ENCODE measurements at places on chromosomes 1 and 21.

- no peak for DNase-seq
Measured at GRCh38 chr21:16177532-16177931, 447.8 kb downstream of the USP25 start.

DNA sequence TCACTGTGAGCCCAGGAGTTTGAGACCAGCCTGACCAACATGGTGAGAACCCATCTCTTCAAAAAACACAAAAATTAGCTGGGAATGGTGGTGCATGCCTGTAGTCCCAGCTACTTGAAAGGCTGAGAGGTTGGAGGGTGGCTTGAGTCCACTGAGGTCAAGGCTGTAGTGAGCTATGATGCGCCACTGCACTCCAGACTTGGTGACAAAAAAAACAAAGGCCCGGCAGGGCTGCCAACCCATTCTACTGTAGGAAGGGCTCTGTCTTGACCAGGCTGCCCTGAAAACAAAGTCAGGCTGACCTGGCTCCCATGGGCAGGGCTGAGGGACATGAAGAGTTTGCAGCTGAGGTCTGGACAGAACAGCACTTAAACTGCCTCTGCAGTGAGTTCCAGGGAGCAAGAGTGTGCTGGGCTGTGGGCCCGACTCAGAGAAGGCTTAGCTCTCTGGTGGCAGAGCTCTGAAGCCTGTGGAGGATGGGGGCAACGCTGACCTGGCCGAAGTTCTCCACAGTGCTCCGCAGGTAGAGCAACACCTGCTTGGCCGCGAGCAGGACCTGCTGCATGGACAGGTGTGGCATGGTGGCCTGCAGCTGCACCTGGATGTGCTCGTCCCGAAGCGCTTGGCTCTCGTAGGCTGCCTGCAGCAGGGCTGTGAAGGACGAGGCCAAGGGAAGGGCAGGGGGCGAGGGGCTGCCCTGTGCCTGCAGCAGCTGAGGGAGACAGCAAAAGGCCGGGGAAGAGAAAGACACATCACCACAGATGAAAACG is 42.4 kb downstream of the URB1 start:
- DNase-seq = no peak

GRCh38 chr21:44765231-44766013 is 36.2 kb downstream of the UBE2G2 start:
- no peak for DNase-seq

- DNase-seq = no peak
Measured at GRCh38 chr21:29718081-29718815, 221.5 kb downstream of the GRIK1 start.

GRCh38 chr1:244221991-244222390 is 170.9 kb downstream of the ZBTB18 start:
- no peak for DNase-seq

DNA sequence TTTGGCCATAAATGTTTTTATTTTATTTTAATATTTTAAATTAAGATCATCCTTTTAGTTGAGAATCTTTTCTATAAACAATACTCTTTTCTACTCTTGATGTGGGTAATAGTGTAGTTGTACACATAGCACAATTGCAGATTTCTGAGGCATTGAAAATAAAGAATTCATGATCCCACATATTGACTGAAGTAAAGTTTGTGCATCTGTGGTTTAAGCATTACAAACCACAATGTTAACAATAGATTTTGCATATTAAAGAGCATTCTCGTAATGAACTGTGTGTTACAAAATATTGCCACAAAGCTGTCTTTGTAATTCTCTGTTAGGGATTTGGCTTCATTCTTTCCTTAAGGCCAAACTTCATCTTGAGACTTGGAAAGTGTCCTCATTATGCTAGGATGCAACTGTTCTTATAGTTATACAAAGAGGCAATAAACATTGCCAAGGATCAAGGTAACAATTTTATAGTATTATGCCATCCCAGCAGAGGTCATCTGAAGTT is 256.8 kb downstream of the OLFM3 start:
- no peak for DNase-seq

DNA sequence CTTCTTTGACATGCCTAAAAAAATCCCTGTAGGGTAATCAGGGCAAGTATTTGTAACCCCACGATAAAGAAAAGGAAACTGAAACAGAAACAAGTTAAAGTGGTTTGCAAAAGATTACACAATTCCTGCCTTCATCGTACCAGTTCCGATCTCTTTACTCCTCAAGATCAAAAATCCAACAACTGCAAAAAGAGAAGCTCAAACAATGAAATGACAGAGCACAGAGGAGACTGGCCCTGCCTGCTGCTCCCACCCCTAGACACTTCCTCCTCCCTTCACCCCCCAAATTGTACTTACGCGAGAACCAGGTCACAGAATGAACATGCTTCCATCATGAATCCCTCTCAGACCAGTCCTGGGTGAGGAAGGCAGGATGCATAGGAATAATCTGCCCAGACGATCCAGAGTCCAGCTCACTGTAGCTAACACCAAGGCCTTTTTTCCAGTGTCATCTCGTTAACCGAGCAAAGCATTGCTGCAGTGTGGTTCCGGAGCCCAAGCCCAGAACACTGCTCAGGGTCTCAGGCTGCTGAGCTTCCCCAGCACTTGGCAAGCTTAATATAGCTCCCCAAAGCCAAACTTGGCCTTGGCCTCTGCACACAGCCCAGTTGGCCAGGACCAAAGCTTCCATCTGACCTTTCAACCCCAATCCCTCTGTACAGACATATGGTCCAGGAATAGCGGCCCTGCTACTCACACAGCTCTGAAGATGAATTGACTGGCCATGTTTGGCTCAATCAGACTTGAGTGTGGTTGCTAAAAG is 20.3 kb downstream of the RXRG start:
- no peak for DNase-seq

GRCh38 chr1:109488201-109488600 is 4.5 kb downstream of the ATXN7L2 start:
- DNase-seq = no peak

- DNase-seq = no peak
Measured at GRCh38 chr1:22462928-22463327, 11.3 kb downstream of the ZBTB40 start.

- no peak for DNase-seq
Measured at GRCh38 chr1:54728027-54728426, 12.4 kb downstream of the TTC4 start.

GRCh38 chr1:31426249-31426922 is 13.4 kb downstream of the SERINC2 start:
- DNase-seq = no peak

GRCh38 chr1:159897962-159898361 is 2.0 kb downstream of the CFAP45 start:
- no peak for DNase-seq

GRCh38 chr1:157798211-157798610 is 21.3 kb upstream of the FCRL2 start:
- DNase-seq = no peak

DNA sequence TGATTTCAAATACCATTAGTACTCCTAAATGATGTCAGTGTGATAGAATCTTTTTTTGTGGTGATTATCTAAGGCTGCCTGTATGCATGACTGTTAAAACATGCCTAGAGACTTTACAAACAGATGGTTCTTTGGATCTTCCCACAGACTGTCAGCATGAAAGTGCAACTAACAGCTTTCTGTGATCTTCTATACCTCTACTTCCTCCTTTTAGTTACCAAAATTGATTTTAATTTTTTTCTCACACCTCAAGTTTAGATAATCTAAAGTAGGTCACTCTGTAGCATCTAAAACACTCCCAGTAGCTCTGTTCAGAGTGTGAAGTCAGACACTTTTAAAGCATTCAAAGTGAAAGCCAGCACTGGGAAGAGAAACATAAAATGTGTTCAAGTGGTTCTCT is 534.5 kb downstream of the PTPRC start:
- peak; percentile 10 for DNase-seq

- DNase-seq = no peak
Measured at GRCh38 chr1:112718691-112719418, 3.7 kb upstream of the PPM1J start.

- no peak for DNase-seq
Measured at GRCh38 chr1:18773753-18774152, 85.7 kb downstream of the TAS1R2 start.

- DNase-seq = no peak
Measured at GRCh38 chr1:22629886-22630285, 6.5 kb upstream of the C1QA start.

DNA sequence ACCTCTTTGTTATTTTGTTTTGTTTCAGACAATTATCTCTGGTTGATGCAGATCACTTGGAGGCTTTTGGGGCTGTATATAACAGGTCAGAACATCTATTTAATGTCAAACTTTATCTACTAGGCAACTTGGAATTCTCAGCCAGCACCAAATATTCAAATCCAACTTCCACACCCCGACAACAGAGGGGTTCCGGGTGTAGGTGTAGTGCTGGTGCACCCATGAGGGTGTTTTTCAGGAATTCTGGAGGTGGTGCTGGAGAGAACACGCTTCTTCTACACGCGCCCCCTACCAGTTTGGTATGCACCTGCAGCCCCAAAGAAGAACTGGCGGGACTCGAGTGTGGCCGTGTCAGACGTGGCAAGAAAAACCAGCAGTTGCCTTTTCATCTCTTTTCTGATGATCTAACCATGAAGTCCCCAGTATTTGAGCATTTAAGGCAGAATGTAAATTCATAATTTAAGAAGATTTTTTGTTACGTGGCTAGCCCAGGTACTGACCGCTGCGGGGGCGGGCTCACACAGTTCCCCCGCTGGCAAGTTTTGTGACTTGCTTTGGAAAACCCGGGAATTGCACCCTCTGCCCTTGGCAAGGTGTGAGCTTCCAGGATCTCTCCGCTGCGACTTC is 462 bp upstream of the TLCD4 start:
- DNase-seq = no peak

DNA sequence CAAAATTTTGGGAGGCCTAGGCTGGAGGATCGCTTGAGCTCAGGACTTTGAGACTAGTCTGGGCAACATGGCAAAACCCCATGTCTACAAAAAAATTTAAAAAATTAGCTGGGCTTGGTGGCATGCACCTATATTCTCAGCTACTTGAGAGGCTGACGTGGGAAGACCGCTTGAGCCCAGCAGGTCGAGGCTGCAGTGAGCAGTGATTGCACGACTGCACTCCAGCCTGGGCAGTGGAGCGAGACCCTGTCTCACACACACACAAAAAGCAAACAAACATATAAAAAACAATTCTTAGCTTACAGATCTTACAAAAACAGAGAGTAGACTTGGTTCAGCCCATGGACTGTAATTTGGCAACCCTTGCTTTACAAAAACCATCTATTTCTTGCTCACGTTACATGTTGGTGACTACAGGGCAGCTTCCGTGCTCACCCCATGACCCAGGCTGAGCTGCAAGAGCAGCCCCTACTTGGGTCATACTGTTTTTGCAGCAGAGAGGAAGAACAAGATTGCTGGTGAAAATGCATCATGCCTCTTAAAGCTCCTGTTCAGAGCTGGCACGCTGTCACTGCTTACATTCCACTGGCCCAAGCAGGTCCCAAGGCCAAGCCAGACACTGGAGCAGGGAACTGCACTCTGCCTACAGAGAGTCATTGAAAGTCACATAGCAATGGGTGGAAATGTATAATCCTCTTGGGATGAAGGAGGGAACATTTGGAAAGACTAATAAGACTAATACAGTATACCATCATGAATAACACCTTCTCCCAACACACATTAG is 13.4 kb upstream of the ZBTB8A start:
- DNase-seq = no peak

GRCh38 chr1:214491468-214492146 is 59.8 kb downstream of the PTPN14 start:
- no peak for DNase-seq

- DNase-seq = no peak
Measured at GRCh38 chr21:41247561-41248545, 68.7 kb upstream of the FAM3B start.

All from AG09309 (cell line).